Activated CD4-positive, alpha-beta T cell treated with anti-CD3 and anti-CD28 coated beads, Interleukin-2, amount 50 U/mL, for 4 hours (primary cell): ENCODE measurements at places on chromosomes 1 and 21.

DNA sequence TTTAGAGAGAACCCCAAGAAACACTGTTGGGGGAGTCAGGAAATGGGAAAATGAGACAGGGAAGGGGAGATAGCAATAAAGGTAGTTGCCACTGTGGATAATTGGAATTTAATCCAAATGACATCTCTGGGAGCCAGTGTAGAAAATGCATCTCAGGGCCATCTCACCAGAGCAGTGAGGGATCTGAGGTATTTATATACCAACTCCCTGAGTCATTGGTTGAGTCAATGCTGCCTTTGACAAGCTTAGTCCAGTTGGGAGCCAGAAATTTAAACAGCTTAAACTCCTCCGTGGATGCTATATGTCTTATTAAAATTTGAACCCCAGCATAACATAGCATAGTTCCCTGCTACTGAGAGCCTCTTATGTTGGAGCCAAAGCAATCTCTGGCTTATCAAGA, 140.3 kb downstream of the SLC30A10 start:
- no peak for DNase-seq

GRCh38 chr21:45309069-45309986, 21.6 kb upstream of the POFUT2 start:
- peak; percentile 27 for DNase-seq

DNA sequence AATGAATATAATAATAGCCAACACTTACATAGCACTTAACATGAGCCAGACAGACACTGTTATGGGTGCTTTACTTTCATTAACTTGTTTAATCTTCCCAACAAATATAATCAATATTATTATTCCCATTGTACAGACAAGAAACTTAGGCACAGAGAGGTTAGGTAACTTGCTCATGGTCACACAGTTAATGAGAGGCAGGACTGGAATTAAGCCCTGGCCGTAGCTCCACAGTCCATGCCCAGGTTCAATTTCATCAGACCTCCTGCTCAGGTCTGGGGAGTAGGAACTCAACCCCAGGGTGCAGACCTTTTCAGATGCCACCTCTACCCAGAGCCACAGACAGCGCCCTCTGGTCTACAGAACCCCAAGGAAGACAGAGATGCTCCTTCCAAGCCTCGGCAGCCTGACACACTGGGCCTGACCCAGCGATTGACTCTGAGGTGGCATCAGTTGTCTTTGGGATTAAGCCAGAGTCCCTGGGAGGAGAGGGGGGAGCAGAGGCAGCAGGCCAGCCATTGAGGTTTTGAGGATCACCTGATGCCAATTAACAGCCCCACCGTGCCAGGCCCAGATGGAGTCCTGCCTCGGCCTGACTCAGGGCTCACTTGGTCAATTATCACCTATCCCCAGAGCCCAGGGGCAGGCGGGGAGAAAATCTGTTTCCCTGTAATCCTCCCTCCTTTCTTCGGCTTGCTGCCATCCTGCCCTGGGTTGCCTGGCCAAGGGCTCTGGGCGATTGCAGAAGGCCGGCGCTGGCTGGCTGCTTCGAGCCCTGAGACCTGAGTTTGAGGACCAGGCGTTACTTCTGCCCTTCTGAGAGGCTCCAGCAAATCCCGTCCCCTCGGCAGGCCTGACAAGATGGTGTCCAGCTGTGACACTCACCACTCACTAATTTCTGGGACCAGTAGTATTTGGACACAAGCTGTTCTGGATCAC, 116.7 kb downstream of the LACTBL1 start:
- no peak for DNase-seq

- no peak for DNase-seq
These were observed 532 bp upstream of the MANEAL start for GRCh38 chr1:37792943-37793686.

- no peak for DNase-seq
These were observed 7.4 kb downstream of the DSCAM start for GRCh38 chr21:40839521-40839920.

DNA sequence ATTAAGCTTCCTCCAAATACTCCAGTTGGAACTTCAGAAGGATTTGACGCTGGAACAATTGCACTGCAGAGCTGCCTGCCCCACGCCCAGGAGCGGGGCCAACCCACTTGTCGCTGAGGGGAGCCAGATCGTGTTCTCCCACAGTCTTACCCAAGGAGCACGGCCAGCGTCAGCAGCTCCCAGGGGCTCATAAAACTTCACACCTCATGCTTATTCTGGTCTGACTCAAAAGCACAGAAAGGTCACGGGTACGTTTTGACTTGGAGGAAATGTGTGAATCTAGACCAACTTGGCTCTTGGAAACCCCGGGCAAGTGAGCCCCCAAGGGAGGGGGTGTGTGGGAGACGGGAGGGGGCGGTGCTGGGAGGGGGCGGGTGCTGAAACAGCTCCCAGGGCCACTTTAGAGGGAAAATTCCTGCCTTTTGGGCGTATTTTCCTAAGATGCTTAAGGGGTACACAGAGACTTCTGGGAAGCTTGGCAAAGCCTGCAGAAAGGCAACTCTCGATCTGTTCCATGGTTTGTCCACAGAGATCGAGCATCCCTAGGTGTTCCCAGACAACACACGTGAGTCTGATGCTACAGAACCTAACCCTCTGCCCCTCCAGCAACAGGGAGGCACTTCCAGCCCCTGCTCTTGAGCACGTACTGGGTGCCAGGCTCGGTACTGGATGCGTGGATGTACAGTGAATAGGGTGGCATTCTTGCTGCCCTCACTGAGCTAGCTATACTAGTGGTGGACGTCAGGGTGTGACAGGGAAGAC, 98.9 kb downstream of the DHRS3 start:
- no peak for DNase-seq

DNA sequence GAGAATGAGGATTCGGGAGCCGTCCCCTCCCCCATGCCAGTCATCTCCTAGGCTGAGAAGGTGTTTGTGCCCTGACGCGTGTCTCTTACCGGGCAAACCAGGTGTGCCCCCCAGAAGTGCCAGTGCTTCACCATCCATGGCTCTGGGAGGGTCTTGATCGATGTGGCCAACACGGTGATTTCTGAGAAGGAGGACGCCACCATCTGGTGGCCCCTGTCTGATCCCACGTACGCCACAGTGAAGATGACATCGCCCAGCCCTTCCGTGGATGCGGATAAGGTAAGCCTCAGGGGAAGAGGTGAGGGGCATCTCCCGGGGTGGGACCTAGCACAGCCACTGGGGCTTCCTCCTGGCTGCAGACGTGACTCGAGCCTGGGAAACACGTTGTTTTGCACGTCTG, 959 bp downstream of the PADI6 start:
- DNase-seq, result no peak

GRCh38 chr1:6515771-6516170, 24.3 kb upstream of the PLEKHG5 start:
- no peak for DNase-seq

- DNase-seq, result no peak
These were observed at the start of gene PAPPA2 for GRCh38 chr1:176462674-176463378. Gene PAPPA2 (plus strand): TSS chr1:176463175. CDS start chr1:176556323, 93,148 bp downstream.

DNA sequence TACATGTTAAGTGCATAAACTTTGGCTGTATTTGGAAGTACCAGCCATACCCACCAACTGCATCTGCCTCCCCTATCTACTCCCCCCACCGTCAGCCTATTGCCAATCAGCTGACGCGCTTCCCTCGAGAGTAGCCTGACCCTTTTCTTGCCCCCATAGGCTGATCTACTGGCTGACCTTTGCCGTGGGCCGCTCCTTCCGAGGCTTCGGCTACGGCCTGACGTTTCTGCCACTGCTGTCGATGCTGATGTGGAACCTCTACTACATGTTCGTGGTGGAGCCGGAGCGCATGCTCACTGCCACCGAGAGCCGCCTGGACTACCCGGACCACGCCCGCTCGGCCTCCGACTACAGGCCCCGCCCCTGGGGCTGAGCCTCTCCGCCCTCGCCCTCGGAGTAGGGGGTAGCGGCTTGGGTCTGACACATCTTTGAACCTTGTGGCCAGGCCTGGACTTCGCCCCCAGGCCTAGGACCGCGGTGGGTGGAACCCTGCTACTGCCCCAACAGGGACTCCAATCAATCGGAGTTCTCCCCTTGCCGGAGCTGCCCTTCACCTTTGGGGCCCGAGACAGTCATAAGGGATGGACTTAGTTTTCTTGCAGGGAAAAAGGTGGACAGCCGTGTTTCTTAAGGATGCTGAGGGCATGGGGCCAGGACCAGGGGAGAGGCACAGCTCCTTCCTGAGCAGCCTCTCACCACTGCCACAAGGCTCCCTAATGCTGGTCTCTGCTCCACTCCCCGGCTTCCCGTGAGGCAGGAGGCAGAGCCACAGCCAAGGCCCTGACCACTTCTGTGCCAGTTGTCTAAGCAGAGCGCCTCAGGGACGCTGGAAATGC, 4.0 kb downstream of the GLMP start:
- no peak for DNase-seq

GRCh38 chr1:165010418-165011070, 346.0 kb downstream of the LMX1A start:
- no peak for DNase-seq

DNA sequence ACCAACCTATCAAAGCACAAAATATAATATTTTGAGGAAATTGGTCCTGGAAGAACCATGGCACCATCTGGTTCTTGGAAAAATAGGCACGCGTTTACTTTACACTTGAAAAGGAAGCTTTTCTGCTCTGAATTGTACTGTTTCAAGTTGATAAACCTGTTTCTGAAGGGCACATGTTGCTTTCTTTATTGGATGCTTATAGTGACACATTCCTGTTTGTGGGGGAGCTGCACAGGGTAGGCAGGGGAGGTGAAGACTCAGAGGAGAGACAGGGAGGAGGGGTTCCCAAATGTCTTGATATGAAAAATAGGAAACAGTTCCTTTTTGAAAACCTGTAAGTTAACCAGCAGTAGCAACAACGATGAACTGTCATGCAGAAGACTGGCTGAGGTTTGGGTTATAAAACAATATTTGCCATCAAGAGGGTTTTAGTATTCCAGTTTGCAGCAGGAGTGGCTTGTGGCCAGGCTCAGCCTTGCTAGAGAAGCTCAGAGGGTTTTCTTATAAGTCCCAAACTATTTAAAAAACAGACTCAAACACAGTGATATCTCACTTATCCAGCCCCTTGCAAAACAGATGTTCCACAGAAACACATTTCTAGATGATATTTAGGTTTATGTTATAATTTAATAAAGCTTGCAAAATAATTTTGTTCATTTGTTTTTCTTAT, 127.0 kb upstream of the MROH9 start:
- no peak for DNase-seq

- DNase-seq, result no peak
These were observed 235.8 kb downstream of the TRABD2B start for GRCh38 chr1:47761201-47761930.

DNA sequence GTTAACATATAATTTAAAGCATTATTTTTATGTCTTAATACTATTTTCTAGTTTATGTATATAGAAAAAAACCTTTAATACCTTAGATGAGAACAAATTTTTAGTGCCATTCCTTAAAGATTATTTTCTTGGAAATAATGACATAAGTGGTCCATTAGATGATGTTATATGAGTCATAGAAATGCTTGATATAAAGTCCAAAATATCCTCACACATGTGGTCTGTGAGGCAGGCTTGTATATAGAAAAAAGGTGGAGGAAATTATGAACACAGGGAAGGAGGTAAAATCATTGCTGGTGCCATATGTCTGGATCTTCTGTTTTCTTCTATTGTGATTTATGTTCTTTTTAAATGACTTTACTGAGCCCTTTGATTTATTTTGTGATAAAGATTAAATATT, 79.3 kb downstream of the MAP3K7CL start:
- DNase-seq, result no peak

DNA sequence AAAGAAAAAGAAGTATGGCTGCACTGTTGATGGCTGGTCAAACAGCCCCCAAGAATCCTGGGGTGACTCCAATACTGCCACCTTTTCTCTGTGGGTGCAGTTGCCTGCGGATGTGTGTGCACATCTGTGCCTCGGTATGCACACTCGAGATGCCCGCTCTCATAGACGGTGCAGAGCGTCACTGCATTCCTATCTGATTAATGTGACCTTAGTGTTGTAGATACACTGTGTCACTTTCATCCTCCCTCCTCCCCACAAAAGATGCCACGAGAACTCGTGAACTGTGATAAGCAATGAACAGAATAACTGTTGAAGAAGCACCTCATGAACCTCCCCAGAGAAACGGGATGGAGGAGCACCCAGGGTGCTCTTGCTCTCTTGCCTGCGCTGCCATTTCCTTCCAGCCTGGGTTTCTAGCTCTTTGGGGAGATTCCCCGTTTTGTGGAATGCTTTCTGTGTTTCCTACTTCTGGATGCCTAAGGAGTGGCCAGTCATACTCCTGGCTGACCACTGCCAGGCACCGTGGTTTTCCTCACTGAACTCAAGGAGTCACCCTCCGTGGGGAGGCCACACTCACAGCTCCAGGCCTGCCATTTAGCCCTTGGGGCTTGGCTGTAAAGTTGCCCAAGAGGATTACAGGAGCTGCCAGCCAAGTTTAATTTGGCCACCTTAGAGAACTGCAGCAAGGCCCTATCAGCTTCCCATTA, 32.0 kb downstream of the NTPCR start:
- DNase-seq, result no peak

- DNase-seq, result no peak
These were observed 606.3 kb downstream of the NUF2 start for GRCh38 chr1:163928069-163928468.

GRCh38 chr1:207956986-207957385, 46.1 kb upstream of the CD34 start:
- DNase-seq, result no peak

GRCh38 chr21:44552681-44553080, 1.4 kb upstream of the KRTAP10-2 start:
- DNase-seq, result no peak

GRCh38 chr1:91650764-91651163, 150.1 kb downstream of the CDC7 start:
- DNase-seq, result no peak

DNA sequence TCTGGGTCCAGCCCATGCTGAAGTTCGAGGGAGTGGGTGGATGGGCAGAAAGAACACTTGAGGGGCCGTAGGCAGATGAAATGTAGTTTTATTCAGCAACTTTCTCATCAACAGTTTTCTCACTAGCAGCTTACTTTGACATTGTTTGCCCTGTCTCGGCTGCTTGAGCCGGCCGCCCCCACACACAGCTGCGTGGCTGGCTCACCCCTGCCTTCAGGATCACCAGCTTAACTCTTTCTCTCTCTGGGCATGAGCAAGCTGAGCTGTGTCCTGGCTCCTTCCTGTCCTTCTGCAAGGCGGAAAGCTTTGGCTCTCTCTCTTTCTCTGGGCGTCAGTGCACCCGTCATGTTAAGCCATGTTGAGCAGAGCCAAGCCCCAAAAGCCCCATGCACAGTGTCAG, 104.4 kb upstream of the GNG12 start:
- no peak for DNase-seq

- no peak for DNase-seq
These were observed 274.5 kb downstream of the CTH start for GRCh38 chr1:70685300-70686286.

DNA sequence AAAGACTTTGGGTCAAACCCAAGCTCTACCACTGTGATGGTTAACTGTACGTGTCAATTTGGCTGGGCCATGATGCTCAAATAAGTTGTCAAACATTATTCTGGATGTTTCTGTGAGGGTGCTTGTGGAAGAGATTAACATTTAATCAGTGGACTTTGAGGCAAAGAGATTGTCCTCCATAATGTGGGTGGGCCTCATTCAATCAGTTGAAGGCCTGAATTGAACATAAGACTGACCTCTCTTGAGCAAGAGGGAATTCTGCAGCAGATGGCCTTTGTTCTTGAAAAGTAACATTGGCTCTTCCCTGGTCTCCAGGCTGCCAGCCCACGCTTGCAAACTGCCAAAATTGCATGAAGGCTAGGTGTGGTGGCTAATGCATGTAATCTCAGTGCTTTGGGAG, 94.5 kb upstream of the SPATA6 start:
- no peak for DNase-seq

- DNase-seq, result no peak
These were observed 211.2 kb downstream of the SETD4 start for GRCh38 chr21:35849144-35849543.

- DNase-seq, result no peak
These were observed 84.3 kb downstream of the CAPZB start for GRCh38 chr1:19400875-19401534.
